WTC11 (cell line): ENCODE measurements at places on chromosomes 13 and 19. TPM values are rescaled to one million over a fixed set of nuclear protein-coding genes. Genes with fewer than 3 reads are reported as not detected.

Gene ZFP14
- total RNA-seq = 7.9 to 9.6 TPM (median 8.5 TPM) in 3 replicates

GRCh38 chr13:109840201-109840892 lies 54.0 kb upstream of the IRS2 start:
- DNase-seq = no peak

DNA sequence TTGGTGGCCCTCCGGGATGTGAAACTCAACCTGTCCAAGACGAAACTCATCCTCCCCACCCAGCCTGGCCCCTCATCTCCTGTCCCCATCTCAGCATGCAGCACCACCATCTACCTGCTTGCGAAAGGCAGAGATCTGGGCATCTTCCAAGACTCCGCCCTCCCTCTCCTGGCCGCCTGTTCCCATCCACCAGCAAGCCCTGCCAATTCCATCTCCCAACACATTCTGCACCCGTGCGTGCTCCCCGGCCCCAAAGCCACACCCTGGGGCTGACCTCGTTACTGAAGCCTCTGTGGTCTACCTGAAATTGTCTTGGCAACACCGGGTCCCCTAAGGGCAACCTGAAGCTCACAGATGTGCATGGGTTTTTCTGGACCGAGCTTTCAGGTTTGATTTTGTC lies 13.2 kb upstream of the CAMSAP3 start:
- no peak for DNase-seq

Gene MISP3
- total RNA-seq = 2.4 to 3.4 TPM (median 3.2 TPM) in 3 replicates

- DNase-seq = no peak
These were observed 71.9 kb downstream of the WASF3 start for GRCh38 chr13:26629260-26629825.

DNA sequence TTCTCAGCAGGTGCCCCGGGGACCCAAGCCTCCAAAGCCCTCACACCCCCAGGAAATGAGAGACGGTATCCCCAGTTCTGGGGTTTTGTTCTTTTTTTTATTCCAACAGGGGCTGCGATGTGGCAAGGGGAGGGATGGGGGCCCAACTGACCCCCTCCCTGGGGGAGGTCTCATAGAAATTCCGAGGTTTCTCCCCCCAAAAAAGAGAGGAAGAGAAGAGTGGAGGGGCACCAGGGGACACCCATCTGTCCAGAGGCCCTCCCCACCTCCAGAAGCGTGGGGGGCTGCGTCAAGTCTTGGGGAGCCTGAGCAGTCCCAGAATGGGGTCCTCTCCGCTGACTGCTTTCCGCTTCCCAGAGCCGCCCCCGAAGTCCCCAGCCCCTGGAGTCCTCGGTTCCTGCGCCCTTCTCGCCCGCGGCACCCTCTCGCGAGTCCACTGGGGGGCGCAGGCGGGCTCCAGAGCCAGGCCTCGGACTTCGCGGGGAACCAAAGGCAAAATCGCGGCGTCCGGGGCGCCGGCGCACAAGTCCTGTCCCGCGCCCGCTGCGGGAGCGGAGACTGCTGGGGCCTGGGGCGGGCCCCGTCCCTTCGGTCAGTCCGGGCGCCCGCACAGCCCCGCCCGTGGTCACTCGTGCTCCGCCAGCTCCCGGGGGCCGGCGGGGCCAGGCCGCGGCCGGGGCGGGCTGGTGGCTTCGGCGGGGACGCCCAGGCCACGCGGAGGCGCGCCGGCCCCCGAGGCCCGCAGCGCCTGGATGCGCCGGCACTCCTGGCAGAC lies 4.4 kb upstream of the ATP1A3 start:
- DNase-seq = peak; percentile 80

Gene KLK14
- total RNA-seq = 1.1 to 1.6 TPM (median 1.4 TPM) in 3 replicates

DNA sequence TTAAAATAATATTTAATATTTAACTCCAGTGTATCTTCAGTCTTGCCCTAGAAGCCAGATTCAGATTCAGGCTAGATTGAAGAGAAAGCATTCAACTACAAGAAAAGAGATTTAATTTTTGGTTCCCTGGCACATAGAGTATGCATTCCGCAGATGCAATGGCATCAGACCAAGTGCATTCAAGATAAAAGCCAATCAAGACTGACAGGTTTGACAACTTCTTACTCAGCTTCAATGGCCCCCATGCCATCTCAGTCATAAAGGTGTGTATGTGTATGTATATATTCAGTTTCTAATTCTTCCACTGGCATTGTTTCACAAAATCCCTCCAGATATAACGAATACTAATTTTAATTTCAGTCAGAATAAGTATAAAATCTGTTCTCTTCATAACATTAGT lies 650.8 kb upstream of the GPC6 start:
- no peak for DNase-seq
